ENCODE measurements at places on chromosomes 13 and 19. TPM values are rescaled to one million over a fixed set of nuclear protein-coding genes. Genes with fewer than 3 reads are reported as not detected.

CEACAM21 gene
- total RNA-seq: 2.3 TPM

NLRP5 gene
- total RNA-seq: not detected

DNAJC15 gene
- total RNA-seq: 16.1 TPM

ABCA7 gene
- total RNA-seq: 7.8 TPM

DAND5 gene
- total RNA-seq: 0.06 TPM

APOC4 gene
- not detected for total RNA-seq

ZNF600 gene
- 1.8 TPM for total RNA-seq

CYP2S1 gene
- 0.49 TPM for total RNA-seq

GSX1 gene
- not detected for total RNA-seq

TTYH1 gene
- total RNA-seq: not detected

TMEM145 gene
- total RNA-seq: not detected

RNF225 gene
- total RNA-seq: not detected

CYP2A13 gene
- not detected for total RNA-seq

GPR4 gene
- total RNA-seq: 4.1 TPM

PRR36 gene
- 0.13 TPM for total RNA-seq

CFAP97D2 gene
- not detected for total RNA-seq

ERICH4 gene
- not detected for total RNA-seq

KIRREL2 gene
- total RNA-seq: under 0.01 TPM

CACNG6 gene
- total RNA-seq: 0.25 TPM

CD79A gene
- not detected for total RNA-seq

ZNF729 gene
- not detected for total RNA-seq

PNMA8B gene
- total RNA-seq: 0.19 TPM

TOMM40 gene
- 54.6 TPM for total RNA-seq

ZNF180 gene
- 4.4 TPM for total RNA-seq

TNNT1 gene
- total RNA-seq: 4.7 TPM

SERP2 gene
- total RNA-seq: not detected

ZNF792 gene
- total RNA-seq: 51.1 TPM

TEKTIP1 gene
- total RNA-seq: not detected

ENOX1 gene
- under 0.01 TPM for total RNA-seq

Measured in bladder microvascular endothelial cell (primary cell).